Parietal lobe (tissue), 2 donors: ENCODE measurements at places on chromosomes 12 and 14. TPM values are rescaled to one million over a fixed set of nuclear protein-coding genes. Genes with fewer than 3 reads are reported as not detected.

EIF2S3B gene
- total RNA-seq = 0.94 TPM

GDF11 gene
- 11.0 TPM for total RNA-seq

NEUROD4 gene
- 4.4 TPM for total RNA-seq

SLC39A2 gene
- not detected for total RNA-seq

G2E3 gene
- 57.9 TPM for total RNA-seq

FOXG1 gene
- total RNA-seq = 80.4 TPM

LPAR5 gene
- 0.94 TPM for total RNA-seq

CISTR gene
- total RNA-seq = not detected

MYH6 gene
- not detected for total RNA-seq

GNPTAB gene
- 206 TPM for total RNA-seq

FOXN4 gene
- total RNA-seq = 0.94 TPM

ADGRD1 gene
- 4.1 TPM for total RNA-seq

ZCCHC8 gene
- total RNA-seq = 51.3 TPM

LETMD1 gene
- total RNA-seq = 63.9 TPM

TMEM63C gene
- 21.6 TPM for total RNA-seq

TGM1 gene
- 4.4 TPM for total RNA-seq
